ENCODE measurements at places on chromosomes 7 and 10. TPM values are rescaled to one million over a fixed set of nuclear protein-coding genes. Genes with fewer than 3 reads are reported as not detected.

The GBX1 gene
- not detected for total RNA-seq

DNA sequence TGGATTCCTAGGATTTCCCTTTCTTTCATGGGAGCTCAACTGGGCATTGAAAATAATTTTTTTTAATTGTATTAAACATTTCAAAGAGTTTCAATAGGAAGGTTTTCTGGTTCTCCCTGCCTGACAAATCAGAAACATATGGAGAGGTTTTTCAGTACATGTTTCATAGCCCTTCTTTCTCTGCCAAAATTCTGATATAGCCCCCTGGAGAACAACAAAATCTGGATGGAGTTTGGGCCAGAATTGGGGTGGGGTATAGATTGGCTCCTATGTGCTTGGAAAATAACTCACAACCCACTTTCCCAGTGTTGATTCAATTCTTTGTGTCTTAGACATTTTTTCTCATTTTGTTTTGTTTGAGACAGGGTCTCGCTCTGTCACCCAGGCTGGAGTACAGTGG, 24.6 kb upstream of the EIF4H start:
- H3K27me3 ChIP-seq, result no peaks in the 10 kb centered on the region
- H3K27ac ChIP-seq, result no peak overlapping the region
- H3K4me1 ChIP-seq, result no peaks in the 10 kb centered on the region

GRCh38 chr10:63094881-63095280, 38.2 kb upstream of the NRBF2 start:
- no peak overlapping the region for H3K4me3 ChIP-seq
- DNase-seq, result no peak
- H3K27ac ChIP-seq, result no peak overlapping the region
- H3K27me3 ChIP-seq, result no peaks in the 10 kb centered on the region

- H3K36me3 ChIP-seq, result no peaks in the 10 kb centered on the region
- no peak overlapping the region for H3K27ac ChIP-seq
Observed at GRCh38 chr7:96285579-96285978, 36.3 kb downstream of the SLC25A13 start.

GRCh38 chr7:87599336-87599735, 1.3 kb downstream of the ABCB1 start:
- H3K4me3 ChIP-seq, result no peak overlapping the region
- no peaks in the 10 kb centered on the region for H3K36me3 ChIP-seq
- H3K27me3 ChIP-seq, result peaks cover 4% of the 10 kb centered on the region
- no peak for DNase-seq
- no peak overlapping the region for H3K27ac ChIP-seq
- peaks cover 3% of the 10 kb centered on the region for H3K4me1 ChIP-seq

DNA sequence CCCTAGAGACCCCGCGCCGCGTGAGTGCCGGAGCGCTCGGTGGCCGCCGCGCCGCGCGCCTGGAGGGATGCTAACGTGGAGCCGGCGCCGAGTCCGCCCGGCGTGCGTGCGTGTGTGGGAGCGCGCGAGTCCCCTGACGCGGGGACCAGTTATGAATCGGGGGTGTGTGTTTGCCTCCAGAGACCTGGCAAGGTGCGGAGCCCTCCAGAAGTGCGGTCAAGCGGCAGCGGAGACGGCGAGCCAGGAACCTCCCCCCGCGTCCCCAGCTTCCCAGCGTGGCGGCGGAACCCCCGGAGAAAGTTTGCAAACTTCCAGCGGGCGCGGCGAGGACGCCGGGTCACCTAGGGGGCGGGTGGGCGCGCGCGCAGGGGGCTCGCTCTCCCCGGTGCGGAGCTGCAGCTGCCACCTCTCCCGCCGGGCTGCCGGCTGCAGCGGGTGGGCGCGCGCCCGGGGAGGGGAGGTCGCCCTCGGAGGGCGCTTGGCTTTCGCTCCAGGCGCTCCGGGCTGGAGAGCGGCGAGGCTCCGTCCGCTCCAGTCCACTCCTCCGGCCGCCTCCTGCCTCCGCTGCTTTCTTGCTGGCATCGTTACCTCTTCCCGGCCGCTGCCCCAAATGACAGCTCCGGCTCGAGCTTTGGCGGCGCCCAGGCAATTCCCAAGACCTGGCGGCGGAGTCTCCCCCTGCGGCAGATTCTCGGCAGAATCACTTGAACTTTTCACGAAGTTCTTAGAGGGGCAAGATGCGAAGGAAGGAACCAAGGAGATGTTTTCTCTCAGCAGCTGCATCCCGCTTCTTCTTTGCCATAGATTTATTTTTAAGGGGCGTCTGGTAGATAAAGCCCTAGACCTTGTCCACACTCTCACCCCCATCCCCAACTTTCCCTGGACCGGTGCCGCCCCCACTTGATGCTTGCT, 2.3 kb upstream of the CREB5 start:
- peak; percentile 23 for DNase-seq
- no peaks in the 10 kb centered on the region for H3K36me3 ChIP-seq
- H3K27me3 ChIP-seq, result no peaks in the 10 kb centered on the region
- peak overlapping the region; percentile 82 for H3K4me3 ChIP-seq

- no peaks in the 10 kb centered on the region for H3K36me3 ChIP-seq
- no peak for DNase-seq
- peaks cover 2% of the 10 kb centered on the region for H3K4me1 ChIP-seq
- no peak overlapping the region for H3K4me3 ChIP-seq
- peaks cover 4% of the 10 kb centered on the region for H3K27me3 ChIP-seq
- H3K27ac ChIP-seq, result no peak overlapping the region
Observed at GRCh38 chr7:106175507-106175906, 63.4 kb upstream of the SYPL1 start.

- no peak overlapping the region for H3K27ac ChIP-seq
- H3K4me1 ChIP-seq, result no peaks in the 10 kb centered on the region
- no peaks in the 10 kb centered on the region for H3K36me3 ChIP-seq
- H3K4me3 ChIP-seq, result no peak overlapping the region
- DNase-seq, result no peak
- no peaks in the 10 kb centered on the region for H3K27me3 ChIP-seq
Observed at GRCh38 chr7:150666412-150666811, 19.1 kb upstream of the GIMAP2 start.

DNA sequence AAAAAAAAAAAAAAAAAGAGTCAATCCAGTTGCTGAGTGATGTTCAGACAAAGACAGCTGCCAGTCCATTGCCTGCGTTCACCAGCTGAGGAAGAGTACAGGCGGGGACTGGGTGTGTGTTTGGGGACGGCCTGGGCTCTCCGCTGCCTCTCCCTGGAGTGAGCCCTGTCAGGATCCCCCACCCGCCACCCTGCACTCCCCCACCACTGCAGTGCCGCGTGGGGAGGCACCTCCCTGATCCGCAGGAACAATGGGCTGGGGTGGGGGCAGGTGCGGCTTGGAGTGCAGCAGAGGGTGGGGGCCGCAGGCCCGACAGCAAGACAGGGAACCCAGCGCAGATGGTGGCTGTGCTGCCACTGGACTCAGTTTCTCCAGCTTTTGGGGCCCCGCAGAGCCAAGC, 1.4 kb downstream of the HSPA12A start:
- peak overlapping the region; percentile 63 for H3K4me3 ChIP-seq
- no peak for DNase-seq
- H3K27ac ChIP-seq, result no peak overlapping the region
- H3K27me3 ChIP-seq, result peaks cover 2% of the 10 kb centered on the region

DNA sequence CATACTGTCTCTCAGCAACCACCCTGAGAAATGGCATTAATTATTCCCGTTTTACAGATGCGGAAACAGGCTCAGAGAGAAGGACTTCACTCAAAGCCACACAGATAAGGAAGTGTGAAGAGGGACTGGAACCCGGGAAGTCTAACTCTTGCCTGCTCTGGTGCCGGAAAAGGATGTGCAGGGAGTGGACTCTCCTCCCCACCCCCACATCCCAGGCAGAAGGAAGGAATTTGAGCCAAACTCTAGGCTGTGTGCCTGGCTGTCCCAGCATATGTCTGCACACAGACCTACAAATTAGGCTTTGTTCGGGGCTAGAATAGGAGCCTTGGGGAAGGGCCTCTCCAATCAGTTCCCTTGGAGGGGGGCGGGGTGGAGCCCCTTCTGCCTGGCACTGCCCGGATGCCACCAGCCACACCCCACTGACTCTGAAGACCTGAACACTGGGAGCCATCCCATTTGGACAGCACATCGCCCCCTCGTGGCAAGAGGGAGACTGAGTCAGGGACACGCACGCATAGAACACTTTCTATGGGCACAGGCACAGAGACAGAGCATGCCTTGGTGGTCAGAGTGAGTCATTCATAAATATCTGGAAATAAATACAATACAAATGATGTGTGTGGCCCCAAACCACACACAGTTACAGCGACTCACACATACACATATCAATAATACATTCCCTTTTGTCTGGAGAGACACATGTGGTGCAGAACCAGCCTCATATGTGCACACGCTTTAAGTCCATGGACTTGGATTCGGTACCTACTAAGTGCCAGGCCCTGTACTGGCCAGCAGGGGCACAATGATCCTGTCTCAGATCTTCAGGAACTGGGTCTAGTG, 13.1 kb downstream of the LZTS2 start:
- no peaks in the 10 kb centered on the region for H3K27me3 ChIP-seq
- DNase-seq, result peak; percentile 85
- peak overlapping the region; percentile 35 for H3K27ac ChIP-seq
- no peaks in the 10 kb centered on the region for H3K36me3 ChIP-seq

GRCh38 chr7:76346097-76346496, 12.7 kb downstream of the YWHAG start:
- no peak overlapping the region for H3K27ac ChIP-seq
- peaks cover 64% of the 10 kb centered on the region for H3K36me3 ChIP-seq
- no peak for DNase-seq
- peaks cover 18% of the 10 kb centered on the region for H3K4me1 ChIP-seq
- no peaks in the 10 kb centered on the region for H3K27me3 ChIP-seq
- H3K4me3 ChIP-seq, result no peak overlapping the region

The FZD8 gene
- total RNA-seq, result 30.9 TPM
